ENCODE measurements at places on chromosomes 3 and 15.

DNA sequence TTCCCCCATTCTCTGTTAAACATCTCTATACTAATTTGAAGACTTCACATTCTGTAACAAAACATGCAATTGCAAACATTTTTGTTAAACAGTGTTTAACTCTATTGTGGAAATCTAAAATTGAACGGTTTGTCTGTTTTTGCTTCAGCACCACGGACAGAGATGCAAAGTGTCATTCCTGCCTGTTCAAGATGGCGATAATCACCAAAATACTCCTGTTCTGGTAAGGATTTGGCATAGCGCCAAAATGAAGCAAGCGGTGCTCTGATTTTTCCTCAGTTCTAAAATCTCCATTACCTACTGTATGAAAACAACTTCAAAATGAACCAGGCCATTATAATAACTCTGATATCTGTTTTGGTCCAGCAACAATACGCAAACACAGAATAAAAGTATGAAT lies 129.7 kb upstream of the TUSC7 start:
- no peak for DNase-seq

DNA sequence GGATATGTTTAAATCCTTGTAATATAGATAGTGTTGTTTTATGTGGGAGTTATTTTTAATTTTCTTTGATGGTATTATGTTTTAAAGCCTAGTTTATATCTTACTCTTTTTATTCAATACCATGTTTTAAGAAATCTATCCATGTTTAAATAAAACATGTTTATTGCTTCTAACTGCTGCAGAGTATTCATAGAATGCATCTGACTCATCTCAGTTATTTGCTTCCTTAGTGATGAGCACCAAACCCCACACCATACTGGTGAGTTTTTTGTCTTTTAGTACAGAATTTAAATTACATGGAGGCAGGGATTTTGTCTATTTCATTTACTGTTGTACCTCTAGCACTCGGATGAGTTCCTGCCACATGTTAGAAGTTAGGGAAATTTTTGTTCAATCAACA lies 209.2 kb downstream of the NSUN3 start:
- no peak for DNase-seq

GRCh38 chr3:5741017-5741416 lies 553.5 kb downstream of the EDEM1 start:
- no peak for DNase-seq

- no peak for DNase-seq
Measured at GRCh38 chr3:35067750-35068149, 571.6 kb upstream of the ARPP21 start.

GRCh38 chr15:84863565-84864443 lies 20.7 kb upstream of the SLC28A1 start:
- DNase-seq = no peak

DNA sequence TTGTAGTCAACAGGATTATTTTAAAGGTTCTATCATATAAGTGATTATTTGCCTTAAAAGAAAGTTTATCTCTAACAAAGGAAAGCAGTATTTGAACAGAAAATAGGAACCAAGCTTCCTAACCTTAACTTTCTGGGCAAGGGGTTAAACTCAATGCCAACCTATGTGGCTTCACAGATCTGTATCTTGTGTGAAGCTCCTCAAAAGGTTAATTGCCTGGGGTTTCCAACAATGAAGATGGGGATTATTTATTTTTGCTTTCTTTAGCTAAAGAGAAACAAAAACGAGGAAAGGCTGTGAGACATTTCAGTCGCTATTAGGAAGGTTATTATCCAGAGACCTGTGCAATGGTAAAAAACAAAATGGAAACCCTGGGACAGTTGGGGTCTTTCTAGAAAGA lies 1.1 kb upstream of the WDR82 start:
- no peak for DNase-seq

DNA sequence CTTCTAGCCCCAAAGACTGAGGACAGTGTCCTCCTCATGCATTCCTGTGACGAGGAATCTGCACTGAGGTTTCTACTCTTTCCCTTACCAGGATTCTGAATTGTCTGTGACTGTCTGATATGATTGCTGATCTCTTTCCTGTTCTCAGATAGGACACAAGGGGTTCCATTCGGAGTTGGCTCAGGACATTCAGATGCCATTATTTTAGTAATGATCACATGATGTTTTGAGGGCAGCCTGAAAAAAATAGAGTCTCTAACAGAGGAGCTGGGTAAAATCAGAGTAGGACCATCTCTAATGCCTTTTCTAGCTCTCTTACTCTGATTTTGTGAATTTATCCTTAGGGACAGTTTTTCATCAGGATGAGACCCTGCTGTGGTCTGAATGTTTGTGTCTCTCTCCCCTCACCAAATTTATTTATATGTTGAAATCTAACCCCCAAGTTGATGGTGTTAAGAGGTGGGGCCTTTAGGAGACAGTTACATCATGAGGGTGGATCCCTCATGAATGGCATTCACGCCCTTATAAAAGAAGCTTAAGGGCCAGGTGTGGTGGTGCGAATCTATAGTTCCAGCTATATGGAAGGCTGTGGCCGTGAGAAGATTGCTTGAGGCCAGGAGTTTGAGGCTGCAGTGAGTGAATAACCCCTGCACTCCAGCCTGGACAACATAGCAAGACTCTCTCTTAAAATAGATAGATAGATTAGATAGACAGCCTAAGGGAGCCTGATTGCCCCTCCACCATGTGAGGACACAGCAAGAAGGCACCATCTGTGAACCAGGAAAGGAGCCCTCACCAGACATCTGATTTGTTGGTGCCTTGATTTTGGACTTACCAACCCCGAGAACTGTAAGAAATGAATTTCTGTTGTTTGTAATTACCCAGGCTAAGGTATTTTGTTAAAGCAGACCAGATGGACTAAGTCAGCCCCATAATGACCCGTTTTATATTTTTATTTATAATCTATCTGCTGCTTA lies 24.4 kb downstream of the FNDC3B start:
- DNase-seq = no peak

DNA sequence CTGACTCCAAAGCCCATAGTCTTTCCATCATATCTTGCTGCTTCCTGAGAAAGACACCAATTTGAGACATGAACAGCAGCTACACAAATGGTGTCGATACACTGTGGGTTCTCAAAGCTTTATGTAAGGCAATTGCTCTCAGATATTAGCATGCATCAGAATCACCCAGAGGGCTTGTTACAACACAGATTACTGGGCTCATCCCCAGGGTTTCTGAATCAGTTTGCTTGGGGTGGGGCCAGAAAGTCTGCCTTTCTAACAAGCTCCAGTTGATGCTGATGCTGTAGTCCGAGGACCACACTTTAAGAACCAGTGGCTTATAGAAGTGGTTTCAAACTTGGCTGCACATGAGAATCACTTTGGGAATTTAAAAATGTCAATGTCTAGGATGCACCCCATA lies 86.5 kb downstream of the SEMA6D start:
- no peak for DNase-seq

GRCh38 chr3:83195243-83195642 lies 1433.8 kb upstream of the GBE1 start:
- DNase-seq = no peak

GRCh38 chr3:129016356-129016719 lies 15.2 kb downstream of the EFCC1 start:
- peak; percentile 82 for DNase-seq

Data from NCI-H1092 (cell line).